Cardiac muscle cell (in vitro differentiated cells and primary cell): ENCODE measurements at places on chromosomes 12 and 14. TPM values are rescaled to one million over a fixed set of nuclear protein-coding genes. Genes with fewer than 3 reads are reported as not detected.

- DNase-seq = peak; percentile 38
Observed at GRCh38 chr14:34713681-34714319, 593 bp downstream of the CFL2 start.

DNA sequence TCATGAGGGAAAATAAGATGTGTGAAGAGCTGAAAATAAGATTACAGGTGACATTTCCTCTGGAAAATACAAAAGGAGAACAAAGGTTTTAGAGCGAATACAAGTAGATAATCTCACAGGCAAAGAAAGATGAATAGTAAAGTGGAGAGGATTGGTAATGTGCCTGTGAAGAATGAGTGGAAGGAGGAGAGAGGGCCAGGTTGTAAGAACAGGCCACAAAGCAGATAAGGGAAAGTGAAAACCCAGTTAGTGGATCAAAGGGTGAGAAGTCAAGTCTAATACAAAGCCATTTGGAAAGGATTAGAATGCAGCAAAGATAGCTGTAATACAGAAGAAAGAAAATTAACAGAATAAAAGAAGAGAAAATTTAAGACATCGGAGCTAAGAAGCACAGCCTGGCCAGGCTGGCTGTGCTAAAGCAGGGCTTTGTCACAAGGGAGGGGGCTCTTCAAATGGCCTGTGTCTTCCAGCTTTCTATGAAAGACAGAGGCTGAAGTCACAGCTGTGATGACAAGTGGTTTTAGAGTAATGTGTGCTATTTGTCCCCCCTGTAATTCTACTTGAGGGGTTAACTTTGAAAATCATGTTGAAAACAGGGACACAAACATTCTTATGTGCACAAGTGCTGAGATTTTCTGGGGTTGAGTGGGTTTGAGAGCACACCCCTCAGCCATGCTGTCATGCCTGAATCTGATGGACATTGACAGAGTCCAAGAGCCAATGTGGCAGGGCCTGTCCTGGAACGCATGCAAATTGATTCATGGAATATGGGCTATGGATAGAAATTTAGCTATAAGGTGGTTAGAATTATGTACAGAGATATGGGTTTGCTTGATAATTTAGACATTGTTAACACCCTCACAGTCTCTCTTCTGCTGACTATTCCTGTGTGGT lies 344.5 kb upstream of the NAV3 start:
- DNase-seq = no peak

Gene DTX1
- 0.18 and 0.48 TPM in 2 replicates for total RNA-seq

DNA sequence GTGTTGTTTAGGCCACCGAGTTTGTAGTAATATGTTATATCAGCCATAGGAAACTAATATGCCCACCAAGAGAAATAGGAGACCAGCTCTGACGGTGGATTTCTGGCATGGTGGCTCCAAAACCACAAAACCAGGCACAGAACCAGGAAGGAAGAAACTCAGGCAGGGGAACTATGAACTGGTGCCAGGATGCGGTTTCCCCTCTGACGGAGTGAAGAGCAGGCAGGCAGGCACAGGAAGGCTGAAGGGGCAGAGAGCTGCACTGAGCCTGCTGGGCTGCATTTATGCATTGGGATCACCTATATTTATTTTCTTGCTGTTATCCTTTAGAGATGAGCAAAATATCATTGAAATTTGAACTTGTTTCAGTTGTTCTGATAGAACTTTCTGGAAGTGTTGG lies 479.4 kb downstream of the VRK1 start:
- no peak for DNase-seq

DNA sequence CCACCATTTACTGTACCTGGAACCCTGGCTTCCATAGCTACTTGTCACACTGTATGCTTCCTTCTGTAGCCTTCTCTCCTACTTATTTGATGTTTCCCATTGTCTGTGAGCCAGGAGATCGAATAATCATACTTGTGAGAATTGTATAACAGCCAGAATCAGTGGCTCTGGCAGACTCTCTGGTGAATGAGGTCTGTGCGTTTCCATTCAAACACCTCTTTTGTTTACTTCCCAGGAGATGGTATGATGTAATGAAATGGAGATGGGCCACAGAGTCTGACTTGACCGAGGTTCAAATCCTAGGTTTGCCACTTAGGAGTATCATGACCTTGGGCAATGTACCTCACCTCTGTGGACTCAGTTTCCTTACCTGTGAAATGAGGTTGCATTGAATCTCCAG lies 35.7 kb upstream of the CLMN start:
- DNase-seq = no peak
